Heart left ventricle (tissue), 16 donors: ENCODE measurements at places on chromosomes 2 and 18. TPM values are rescaled to one million over a fixed set of nuclear protein-coding genes. Genes with fewer than 3 reads are reported as not detected.

MEP1B gene
- not detected for polyA plus RNA-seq

DSG2 gene
- polyA plus RNA-seq, result 10.1 TPM

METTL5 gene
- polyA plus RNA-seq, result 120 TPM

IMMT gene
- polyA plus RNA-seq, result 169 TPM

CUL3 gene
- 81.3 TPM for polyA plus RNA-seq

CDH7 gene
- not detected for polyA plus RNA-seq

FBXO11 gene
- polyA plus RNA-seq, result 23.4 TPM

PSTPIP2 gene
- 1.6 TPM for polyA plus RNA-seq

CCDC150 gene
- 0.27 TPM for polyA plus RNA-seq

UCN gene
- 1.3 TPM for polyA plus RNA-seq

AUP1 gene
- 168 TPM for polyA plus RNA-seq

STARD6 gene
- polyA plus RNA-seq, result not detected

TFPI gene
- 13.5 TPM for polyA plus RNA-seq

ARHGEF4 gene
- polyA plus RNA-seq, result 0.30 TPM

CABLES1 gene
- polyA plus RNA-seq, result 0.88 TPM

PLEK gene
- 1.5 TPM for polyA plus RNA-seq

DCC gene
- not detected for polyA plus RNA-seq

PLB1 gene
- polyA plus RNA-seq, result 0.82 TPM

ACTG2 gene
- 4.2 TPM for polyA plus RNA-seq

PHOSPHO2 gene
- polyA plus RNA-seq, result 0.80 TPM

MTCL1 gene
- polyA plus RNA-seq, result 9.5 TPM

ITGA6 gene
- polyA plus RNA-seq, result 37.2 TPM

MC4R gene
- polyA plus RNA-seq, result not detected

ASPRV1 gene
- 0.50 TPM for polyA plus RNA-seq

CIB4 gene
- not detected for polyA plus RNA-seq
